ENCODE measurements at places on chromosomes 11 and 22.

DNA sequence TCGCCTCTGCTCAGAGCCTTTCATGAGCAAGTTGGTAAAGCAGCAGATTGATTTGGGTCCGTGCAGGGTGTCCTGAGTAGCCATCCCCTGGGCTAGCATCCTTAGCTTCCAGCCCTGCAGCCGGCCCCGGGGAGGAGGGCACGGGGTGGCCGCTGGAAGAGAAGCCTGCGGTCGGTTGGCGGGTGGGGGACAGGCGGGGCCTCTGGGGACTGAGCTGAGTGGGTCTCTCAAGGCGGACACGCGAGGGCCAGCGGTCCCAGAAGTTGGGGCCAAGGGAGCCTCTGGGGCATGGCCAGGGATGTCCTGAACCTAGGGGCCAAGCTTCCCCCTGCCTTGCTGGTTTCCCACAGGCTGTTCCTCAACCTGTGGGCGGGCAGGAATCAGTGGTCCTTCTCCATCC, 143.0 kb downstream of the TBC1D22A start:
- DNase-seq = no peak

GRCh38 chr11:116613206-116613875, 159.4 kb downstream of the BUD13 start:
- DNase-seq = no peak

- DNase-seq = no peak
Observed at GRCh38 chr11:126034933-126035425, 27.7 kb downstream of the CDON start.

DNA sequence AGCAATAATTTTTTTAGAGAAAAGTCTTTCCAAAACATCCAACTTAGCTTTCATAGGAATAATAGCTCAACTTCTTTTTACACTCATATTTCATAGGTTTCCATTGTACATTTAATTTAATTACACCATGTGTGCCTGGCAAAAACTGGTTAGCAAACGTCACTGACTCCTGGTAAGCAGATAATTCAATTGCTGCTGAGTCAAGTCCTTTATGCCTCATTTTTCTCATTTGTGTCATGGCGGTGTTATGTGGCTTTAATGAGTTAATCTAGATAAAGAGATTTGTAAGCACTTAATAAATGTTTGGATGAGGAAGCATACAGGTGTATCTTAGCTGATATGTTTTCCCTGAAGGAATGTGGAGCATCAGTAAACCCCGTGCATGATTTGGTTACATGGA, 41.2 kb upstream of the PAK1 start:
- DNase-seq = no peak

- DNase-seq = no peak
Observed at GRCh38 chr11:17564687-17565042, 17.6 kb downstream of the OTOG start.

DNA sequence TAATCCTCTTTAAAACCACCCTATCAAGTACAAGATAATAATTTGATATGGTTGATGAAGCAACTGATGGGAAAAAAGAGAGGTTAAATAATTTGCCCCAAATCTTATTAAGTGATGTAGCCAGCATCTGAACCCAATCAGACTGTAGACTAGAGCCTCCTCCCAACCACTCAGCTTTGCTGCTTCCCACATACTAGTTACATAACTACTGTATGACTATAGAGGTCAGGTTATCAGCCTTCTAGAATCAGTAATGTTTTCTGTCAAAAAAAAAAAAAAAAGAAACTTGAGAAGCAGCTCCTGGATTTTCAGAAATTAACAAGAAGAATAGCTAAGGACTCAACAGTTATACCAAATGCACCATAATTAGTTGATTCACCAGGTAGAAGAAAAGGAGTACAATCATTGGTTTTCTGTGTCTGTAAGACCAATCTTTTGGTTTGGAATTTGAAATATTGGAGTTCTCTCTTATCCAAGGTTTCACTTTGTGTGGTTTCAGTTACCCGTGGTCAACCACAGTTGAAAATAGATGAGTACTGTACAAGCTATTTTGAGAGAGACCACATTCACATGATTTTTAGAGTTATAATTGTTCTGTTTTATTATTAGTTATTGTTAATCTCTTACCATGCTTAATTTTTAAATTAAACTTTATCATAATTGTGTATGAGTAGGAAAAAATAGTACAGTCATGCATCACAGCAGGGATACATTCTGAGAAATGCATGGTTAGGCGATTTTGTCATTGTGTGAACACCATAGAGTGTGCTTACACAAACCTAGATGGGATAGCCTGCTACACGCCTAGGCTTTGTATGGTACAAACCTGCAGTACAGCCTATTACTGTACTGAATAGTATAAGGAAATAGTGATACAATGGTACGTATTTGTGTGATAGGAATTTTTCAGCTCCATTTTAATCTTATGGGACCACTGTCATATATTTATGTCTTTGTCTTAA, 72.2 kb downstream of the PDHX start:
- no peak for DNase-seq

- DNase-seq = no peak
Observed at GRCh38 chr11:11320825-11321224, 32.2 kb downstream of the CSNK2A3 start.

GRCh38 chr11:107547961-107548360, 17.6 kb downstream of the ALKBH8 start:
- no peak for DNase-seq

GRCh38 chr11:95442531-95443050, 211.6 kb upstream of the SESN3 start:
- DNase-seq = no peak

GRCh38 chr11:86193297-86194095, 51.1 kb upstream of the EED start:
- DNase-seq = peak; percentile 67

- DNase-seq = no peak
Observed at GRCh38 chr22:38733724-38734381, 21.9 kb downstream of the SUN2 start.

- no peak for DNase-seq
Observed at GRCh38 chr11:114745150-114745671, 66.9 kb downstream of the NXPE2 start.

DNA sequence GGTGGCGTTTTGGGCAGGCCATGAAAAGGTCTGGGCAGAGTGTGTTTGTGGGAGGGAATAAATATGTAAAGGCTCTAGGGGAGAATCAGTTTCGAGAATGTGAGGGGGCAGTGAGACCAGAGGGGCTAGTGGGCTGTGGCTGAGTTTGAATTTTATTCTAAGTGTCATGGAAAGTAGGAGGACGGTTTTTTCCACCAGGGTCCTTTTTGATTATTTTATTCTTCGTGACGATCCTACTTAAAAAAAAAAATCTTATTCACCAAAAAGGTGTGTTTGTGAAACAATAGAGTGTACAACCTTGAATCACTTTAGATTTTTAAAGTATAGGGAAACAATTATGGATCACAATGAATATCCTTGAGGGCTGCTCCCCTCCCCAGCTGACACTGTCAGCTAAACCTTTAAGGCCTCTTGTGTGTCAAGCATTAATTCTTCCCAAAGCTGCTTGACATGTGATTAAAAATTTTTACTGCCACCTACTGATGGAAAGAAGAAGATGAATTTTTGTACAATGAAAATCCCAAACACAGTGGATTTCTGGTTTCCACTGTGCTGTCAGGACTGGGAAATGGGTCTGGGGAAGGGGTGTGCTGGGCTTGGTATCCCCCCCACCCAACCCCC, 107.5 kb upstream of the OR4B1 start:
- DNase-seq = no peak

- no peak for DNase-seq
Observed at GRCh38 chr22:38829485-38829884, 14.3 kb downstream of the NPTXR start.

- no peak for DNase-seq
Observed at GRCh38 chr22:21589396-21589795, 21.9 kb downstream of the UBE2L3 start.

GRCh38 chr11:83162377-83162776, 5.4 kb downstream of the PCF11 start:
- no peak for DNase-seq

GRCh38 chr11:46020084-46020599, 97.7 kb downstream of the LARGE2 start:
- no peak for DNase-seq

GRCh38 chr11:35318977-35319925, 100.1 kb downstream of the SLC1A2 start:
- DNase-seq = no peak

GRCh38 chr22:25777870-25778269, 35.9 kb downstream of the MYO18B start:
- DNase-seq = no peak

DNA sequence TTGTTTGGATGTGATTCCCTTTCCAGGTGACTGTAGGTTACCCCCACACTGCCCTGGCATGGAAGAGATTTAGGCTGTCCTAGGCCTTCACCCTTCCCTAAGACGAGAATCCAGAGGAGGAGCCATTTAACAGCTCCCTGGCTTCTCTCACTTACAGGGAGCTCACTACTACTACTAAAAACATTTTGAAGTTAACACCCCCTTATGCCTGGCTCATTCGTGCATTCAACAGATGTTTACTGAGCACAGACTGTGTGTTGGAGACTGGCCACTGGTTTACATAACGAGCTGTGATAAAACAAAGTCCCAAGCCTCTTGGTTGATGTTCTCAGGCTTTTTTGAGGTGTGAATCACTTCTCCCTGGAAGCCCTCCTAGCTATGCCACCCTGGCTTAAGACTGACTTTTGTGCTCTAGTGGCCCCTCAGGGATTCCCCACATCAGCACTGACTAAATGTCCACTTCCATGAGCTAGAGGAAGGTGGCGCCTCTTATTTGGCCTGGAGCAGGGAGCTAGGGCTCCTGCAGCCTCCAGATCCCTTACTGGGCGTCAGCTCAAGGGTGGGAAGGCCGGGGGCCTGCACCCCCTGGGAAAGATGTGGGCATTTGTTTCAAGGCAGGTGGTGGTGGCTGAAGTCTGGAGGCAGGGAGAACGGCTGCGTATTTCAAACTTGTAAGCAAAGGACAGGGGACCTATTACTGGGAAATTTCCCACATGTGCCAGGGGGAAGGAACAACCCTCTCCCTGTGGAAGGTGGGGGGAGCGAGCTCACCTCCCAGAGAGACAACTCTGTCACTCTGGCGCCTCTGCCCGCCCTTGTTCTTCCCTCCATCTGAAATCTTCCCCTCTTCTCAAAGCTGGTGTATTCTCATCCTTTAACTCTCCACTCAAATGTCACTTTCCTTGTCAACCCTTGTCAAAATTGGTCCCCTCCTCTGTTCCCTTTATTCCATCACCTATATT, 19.4 kb upstream of the MALAT1 start:
- no peak for DNase-seq

DNA sequence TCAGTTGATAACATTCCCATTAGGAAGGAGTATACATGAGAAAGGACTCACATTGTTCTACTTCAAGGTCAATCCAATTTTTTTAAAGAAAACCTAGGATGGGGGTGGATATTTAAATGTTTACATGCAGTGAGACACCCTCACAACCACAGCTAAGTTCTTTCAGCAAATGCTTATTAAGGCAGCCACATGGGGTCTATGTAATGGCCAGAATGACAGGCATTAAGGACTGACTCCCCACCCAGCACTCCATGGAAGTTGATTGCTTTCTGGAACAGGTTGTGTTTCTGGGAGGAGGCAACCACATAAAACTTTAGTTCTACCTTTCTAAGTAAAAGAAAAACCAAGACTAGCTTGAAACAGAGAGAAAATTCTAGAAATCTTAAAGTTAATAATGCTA, 662.0 kb upstream of the CCDC90B start:
- DNase-seq = no peak

DNA sequence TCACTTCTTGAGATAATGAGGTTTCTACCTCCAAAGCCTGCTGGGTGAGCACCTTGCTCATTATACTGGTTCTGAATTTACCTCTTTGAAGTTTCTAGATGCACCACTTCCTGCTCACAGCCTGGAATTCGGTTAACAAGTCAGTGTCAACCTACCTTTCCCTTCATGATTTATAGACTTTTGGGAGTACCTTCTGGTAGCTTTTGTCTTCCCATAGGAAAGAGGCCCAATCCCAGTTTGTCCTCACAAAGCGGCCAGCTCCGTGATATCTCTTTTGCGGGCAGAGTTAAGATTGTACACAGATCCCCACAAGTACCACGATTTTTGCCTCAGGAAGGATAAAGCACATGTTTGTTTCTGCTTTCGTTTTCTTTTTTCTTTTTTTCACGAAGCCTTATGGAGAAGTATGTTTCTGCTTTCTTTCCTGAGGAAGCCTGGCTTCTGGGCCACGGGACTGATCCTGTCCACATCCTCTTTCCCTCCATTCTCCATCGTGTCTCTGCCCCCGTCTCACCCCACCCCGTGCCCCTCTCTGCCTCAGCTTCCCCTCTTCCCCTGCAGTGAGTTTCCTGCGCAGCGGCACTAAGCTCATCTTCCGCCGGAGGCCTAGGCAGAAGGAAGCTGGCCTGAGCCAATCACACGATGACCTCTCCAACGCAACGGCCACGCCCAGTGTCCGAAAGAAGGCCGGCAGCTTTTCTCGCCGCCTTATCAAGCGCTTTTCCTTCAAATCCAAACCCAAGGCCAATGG, 5.7 kb upstream of the HINFP start:
- DNase-seq = peak; percentile 40

GRCh38 chr11:83648610-83649527, 362.7 kb upstream of the CCDC90B start:
- no peak for DNase-seq

DNA sequence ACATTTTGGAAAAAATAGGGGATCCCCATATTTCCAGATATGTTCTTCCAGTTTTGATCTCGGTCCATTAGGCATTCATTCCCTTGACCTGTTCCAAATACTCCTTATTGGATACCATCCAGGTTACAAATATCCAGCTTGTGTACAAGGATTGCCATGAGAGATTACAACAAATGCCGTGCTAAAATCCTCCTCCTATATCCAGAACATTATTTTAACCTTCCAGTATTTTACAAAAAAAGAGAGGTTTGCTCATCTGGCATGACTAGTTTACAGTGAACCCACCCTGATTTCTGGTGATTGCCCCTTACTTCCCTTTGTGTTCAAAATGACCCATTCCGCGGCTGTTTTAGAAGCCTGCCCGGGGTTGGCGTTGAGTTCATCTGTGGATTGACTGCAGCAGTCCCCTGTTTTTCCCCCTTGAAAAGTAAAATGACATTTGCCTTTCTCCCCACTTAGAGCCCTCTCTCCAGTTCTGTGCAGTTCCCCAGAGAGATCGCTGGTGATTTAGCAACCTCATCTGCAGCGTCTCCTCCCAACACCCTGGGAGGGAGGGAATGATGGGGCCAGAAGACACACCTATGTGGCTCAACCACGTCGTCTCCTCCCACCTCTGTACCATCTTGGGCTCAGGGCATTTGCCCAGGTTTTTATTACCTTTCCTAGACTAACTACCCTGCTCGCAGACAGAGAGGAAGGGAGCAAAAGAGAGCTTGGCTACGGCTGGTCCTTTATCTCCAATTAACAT, 73.6 kb downstream of the DSCAML1 start:
- DNase-seq = no peak

GRCh38 chr22:25465949-25466348, 98.5 kb upstream of the GRK3 start:
- no peak for DNase-seq

Data from stimulated activated CD8-positive, alpha-beta memory T cell treated with anti-CD3 and anti-CD28 coated beads, Interleukin-4, amount 100 ng/mL, for 48 hours (primary cell).